ENCODE measurements at places on chromosomes 1 and 21.
A peak's percentile ranks its signal among the peaks of the same experiment; 100 is the strongest.

GRCh38 chr1:168879896-168880734, 151.1 kb upstream of the DPT start:
- no peak for DNase-seq

- peak; percentile 67 for DNase-seq
Observed at GRCh38 chr21:42161956-42162681, 56.8 kb upstream of the ABCG1 start.

DNA sequence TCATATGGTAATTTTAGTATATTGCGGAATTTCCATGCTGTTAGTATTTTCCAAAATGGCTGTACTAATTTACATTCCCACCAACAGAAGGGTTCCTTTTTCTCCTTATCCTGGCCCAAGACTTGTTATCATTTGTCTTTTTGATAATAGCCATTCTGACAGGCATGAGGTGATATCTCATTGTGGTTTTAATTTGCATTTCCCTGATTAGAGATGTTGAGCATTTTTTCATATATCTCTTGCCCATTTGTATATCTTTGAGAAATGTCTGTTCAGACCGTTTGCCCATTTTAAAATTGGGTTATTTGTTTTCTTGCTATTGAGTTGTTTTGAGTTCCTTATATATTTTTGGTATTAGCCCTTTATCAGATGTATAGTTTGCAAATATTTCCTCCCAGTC, 14.0 kb downstream of the CAPZA1 start:
- DNase-seq, result no peak

DNA sequence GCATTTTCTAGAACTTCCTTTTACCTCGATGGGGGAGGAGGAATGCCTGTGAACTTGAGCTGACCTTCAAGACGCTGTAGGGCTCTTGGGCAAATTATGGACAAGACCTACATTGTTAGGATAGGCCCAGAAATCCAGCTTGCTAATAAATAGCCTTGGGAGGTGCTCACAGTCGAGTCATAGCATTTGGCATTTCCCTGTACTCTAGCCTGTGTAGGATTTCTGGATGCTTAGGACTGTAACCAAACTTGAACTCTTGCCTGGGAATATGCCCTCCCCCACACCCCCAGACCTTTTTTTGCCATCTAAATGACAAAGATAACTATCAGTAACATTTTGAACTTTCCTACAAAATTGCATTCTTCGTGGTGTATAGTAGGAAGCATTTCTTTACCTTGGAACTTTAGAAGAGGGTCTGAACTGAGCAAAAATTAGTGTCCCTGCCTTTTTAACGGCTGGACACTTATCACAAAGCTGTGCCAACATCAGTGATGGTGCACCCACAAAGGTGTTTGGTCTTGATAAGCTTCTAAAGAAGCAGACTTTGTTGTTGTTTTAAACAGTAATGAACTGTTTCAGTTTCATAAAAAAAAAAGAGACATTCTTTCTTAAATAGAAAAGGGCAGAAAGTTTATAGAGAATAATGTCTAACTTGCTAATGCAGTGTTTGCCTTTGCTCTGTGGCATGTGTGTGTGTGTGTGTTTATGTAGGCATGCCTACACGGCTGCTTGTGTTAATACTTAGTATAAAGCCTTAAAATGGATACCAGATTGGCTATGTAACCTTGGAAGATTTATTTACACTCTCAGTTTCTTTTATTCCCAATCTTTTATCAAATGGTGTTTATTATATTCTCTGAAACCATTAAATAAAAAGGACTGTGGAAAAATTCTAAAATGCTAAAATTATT, 88.2 kb downstream of the NFIA start:
- no peak for DNase-seq

DNA sequence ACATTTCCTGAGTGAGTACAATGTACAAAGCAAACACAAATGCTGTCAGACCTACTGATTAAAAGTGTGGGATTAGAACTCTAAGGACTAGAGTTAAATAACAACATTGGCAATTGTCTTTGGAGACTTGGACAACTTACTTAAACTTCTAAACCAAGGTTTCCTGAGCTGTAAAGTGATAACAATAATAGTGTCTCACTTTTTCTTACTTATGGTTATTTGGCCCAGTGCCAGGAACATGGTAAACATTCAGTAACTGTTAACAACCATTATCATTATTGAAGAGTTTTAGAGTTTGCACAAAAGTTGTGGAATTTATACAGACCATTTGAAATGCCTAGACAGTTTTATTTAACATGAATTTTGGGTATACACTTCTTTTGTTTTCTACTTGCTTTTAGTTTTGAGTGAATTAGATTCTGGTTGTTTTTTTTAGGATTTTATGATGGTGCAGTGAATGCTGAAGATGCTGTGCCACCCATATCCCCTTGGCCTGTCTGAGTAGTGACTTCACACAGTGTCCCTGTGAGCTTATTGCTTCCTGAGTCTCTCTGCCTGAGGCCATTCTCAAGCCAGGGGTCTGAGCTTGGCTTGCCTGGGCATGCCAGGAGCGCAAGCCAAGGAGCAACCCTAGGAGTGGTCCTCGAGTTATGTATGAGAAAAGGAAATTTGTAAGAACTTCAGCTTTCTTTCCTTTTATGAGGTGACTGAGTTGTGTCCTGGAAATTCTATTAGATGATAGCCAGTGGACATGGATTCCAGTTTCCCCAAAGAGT, 932.8 kb downstream of the TTLL7 start:
- peak; percentile 39 for DNase-seq

DNA sequence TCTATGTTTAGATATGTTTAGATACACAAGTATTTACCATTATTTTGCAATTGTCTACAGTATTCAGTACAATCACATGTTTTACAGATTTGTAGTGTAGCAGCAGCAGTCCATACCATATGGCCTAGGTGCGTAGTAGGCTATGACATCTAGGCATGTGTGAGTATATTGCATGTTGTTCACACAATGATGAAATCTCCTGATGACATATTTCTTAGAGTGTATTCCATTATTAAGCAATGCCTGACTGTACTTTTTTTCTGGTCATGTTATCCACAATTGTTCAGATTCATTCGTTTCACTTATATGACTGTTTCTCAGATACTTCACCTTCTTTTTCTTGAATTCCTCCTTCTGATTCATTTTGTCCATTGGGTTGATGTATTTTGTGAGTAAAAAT, 9.9 kb upstream of the BACE2 start:
- DNase-seq, result no peak
